Posterior vena cava (tissue), 2 donors: ENCODE measurements at places on chromosomes 5 and 9.

- peak; percentile 35 for DNase-seq
These were observed 593 bp downstream of the GM2A start for GRCh38 chr5:151253605-151253950.

DNA sequence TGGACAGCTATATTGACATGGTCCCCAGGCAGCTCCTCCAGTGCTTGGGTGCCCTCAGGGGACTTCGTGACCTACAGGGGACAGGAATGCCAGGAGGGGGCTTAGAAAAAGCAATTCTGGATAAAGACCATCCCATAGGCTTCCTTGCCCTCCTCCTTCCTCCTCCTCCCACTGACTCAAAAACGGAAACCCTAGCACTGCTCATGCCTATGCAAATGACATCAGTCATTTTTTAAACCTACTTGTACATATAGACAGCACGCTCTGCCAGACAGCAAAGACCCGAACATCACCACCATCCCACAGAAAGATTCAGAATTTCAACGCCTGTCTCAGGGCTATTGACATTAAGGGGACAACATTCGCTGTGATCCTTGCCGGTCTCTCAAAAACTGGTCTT, 11.0 kb downstream of the IGFBPL1 start:
- no peak for DNase-seq

GRCh38 chr9:121267689-121268597, at the start of gene GSN:
TSS of gene GSN (plus strand) at chr9:121268162. CDS start at chr9:121301972, 33,810 bp downstream.
- DNase-seq: peak; percentile 94

DNA sequence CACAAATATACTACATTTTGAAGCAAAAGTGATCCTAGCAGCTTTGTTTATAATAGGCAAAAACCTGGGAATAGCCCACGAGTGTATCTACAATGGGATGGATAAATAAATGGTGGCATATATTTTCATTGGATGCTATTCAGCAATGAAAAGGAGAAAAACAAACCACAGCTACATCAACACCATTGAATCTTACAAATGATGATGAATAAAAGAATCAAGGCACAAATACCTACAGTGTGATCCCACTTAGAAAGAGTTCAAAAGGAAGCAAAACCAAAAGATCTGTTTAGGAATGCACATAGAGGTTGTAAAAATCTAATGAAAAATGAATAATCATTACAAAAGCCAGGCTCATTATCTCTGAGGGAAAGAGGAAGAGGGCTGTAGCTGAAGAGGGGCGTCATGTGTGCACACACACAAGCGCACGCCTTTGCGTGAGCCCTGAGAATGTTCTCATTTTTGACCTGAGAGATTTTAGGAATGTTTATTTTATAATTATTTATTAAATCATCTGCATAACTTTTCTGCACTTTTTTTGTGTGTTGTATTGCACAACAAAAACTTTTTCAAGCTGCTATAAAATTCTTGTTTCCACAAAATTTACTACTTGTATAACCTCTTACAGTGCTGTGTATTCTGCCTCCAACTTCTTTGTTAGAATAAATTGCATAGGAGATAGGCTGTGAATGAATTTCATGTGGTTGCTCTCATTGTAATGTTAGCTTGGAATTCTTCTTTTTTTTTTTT, 5.9 kb upstream of the RHOBTB3 start:
- no peak for DNase-seq

DNA sequence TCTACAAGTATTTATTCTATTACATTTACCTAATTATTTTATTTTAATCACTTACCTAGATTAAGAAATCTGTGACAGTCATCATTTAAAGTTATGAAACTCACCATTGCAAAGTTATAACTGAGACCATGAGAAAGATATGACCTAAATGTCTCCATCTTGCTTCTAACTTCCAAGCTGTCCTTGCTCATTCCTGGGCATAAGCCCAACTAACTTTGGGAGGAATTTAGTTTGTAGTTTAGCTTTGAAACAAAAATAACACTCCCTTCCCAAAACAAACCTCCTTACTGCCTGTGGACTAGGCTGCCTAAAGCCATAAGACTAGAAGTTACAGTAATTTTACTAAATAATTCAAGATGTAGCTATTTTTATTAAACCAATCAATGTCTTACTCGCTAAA, 195.6 kb upstream of the RAI14 start:
- DNase-seq: no peak

DNA sequence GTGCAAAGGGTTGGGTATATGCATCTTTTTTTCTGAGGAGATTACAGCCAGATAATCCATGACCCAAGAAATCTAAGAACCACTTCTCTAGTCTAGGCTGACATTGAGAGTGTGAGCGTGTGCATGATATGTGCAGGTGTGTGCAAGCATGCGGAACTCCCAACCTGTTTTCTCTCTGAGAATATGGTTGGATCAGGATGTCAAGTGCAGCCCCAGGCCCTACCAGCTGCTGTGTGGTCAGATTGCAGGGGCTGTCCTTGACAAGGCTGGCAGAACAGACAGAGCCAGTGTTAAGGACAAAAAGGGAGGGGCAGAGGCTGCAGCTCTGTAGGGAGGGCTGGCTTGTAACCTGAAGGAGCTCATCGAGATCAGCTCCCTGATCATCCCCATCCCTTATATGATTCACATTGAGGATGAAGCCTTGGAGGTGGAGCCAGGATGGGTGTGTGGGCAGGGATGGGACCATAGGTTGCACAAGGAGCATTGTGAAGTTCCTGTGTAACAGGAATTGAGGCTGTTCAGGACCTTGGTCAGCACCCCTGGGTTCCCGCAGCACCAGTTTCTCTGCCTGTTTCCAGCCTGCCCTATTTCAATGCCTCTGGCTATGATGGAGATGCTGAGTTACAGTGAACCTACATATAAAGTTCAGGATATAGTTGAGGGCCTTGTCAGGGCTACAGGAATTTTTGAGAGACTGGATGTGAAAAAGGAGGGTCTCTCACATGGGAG, 52.6 kb upstream of the ARAP3 start:
- DNase-seq: peak; percentile 83

DNA sequence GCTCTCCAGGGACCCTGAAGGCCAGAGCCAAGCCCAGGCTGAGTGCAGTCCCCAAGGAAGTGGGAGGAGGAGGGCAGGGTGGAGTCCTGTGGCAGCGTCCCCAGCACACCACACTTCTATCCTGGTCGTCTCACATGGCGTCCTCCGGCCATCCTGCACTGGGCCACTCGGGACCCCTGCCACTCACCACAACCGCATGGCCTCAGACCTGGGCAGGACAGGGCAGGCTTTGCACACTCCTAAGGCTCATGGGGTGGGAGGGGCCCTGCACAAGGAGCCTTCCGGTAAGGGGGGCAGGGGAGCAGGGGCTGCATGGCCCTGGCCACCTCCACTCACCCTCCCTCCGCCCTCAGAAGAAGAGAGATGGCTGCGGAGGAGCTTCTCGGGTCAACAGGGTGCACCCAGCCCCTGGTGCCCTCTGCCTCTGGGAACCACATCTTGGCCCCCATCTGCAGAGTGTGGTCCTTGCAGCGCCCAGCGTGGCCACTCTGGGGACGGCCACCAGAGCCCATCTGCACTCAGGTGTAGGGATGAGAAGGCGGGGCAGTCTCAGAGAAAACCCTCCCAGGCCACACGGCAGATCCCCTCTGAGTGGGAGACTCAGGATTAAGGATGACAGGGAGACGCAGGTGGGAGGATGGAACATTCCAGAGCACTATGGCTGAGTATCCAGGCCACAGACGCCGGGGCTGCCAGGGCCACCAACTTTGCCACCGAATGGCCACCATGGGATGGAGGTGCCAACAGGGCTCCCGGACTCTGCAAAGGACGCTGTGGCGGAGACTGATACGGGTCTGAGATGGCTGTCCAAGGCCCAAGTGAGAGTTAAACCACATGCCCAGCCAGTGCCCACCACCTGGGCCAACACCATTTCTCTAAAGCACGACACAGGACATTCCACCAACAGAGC, 7.6 kb downstream of the TPPP start:
- peak; percentile 78 for DNase-seq

GRCh38 chr9:84709056-84709455, 39.5 kb downstream of the NTRK2 start:
- no peak for DNase-seq

DNA sequence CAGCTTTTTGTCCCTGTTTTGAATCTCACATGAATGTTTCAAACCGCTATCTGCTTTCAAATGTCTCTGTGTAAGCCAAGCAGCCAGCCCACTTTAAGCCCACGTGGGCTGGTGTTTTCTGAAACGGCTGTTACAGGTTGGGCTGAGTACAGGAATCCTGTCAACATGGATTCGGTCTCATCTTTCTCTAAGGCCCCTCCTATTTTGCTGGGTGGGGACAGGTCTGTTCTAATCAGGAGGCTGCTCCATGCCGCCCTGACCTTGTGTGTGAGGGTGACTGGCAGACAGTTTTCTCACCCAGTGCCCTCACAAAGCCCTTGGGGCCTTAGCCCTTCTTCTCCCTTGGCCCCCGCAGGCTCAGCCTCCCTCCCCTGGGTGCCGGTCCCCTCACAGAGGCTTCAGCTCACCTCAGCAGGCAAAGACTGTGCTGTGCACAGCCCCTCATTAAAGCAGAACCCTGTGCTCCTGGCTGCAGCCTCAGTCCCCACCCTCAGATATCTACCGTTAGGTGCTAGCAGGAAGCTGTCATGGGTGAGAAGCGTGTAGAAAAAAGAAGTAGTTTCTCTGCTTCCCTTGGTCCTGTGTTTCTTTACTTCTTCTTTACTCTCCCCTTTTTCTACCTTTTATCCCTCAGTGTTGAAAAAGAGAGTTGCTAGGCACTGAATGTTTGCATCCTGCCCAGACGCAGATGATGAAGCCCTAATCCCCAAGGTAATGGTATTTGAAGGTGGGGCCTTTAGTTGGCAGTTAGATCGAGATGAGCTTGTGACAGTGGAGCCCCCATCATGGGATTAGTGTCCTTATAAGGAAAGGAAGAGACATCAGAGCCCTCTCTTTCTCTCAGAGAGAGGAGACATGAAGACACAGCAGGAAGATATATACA, 205.7 kb downstream of the ADAMTS12 start:
- no peak for DNase-seq

DNA sequence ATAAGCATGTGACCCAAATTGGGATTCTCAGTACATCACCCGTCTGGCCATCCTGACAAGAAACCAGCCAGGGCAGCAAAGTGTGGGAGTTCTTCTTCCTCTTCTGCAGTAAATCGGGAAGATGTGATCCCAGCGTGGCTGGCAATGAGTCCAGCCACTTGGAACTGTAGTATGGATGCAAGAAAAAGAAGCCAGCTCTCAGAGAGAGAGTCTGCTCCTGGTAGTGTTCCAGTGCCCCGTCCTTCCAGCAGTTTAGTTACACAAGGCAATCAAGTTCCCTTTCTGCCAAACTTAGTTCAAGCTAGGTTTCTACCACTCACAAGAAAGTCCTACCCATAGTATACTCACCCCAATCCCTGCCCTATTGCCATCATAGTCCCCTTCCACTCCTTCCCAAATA, 65.6 kb downstream of the CDK5RAP2 start:
- no peak for DNase-seq

- DNase-seq: no peak
These were observed 148.3 kb upstream of the NR3C1 start for GRCh38 chr5:143551820-143552251.

DNA sequence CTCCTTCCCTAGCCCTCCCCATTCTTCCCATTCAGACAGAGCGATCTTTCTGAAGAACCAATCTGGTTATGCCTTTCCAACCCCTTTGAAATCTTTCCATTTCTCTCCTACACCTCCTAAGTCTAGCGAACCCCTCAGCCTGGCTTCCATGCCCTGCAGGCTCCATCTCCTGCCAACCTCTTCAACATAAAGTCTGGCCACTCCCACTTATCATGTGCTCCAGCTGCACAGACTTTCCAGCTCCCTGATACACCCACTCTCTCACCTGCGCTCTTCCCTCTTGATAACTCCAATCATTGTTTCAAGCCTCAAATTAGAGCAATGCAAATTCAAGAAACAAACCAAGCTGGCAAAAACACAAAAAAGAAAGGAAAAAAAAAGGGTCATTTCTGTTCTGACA, 3.8 kb upstream of the ORM1 start:
- peak; percentile 4 for DNase-seq

- DNase-seq: no peak
These were observed 493.4 kb upstream of the TUSC1 start for GRCh38 chr9:26171691-26172090.

GRCh38 chr5:34811706-34812105, 27.3 kb upstream of the TTC23L start:
- no peak for DNase-seq

DNA sequence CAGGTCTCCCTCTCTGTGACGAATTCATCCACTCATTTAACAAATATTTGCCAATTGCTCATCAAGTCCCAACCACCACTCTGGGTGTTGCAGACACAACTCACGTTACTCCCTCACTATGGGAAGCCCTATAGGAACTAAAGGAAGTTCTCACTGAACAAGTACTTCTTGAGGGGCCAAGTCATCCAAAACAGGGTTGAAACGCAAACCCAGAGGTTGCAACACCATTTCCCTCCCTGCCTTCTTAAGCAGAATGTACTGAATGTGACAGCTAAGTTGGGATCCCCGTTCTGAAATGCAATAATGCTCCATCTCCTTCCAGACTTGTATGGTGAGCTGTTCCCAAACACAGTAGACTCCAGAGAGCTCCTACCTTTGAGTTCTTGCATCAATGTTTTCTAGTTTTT, 34.3 kb downstream of the EPB41L4B start:
- no peak for DNase-seq

DNA sequence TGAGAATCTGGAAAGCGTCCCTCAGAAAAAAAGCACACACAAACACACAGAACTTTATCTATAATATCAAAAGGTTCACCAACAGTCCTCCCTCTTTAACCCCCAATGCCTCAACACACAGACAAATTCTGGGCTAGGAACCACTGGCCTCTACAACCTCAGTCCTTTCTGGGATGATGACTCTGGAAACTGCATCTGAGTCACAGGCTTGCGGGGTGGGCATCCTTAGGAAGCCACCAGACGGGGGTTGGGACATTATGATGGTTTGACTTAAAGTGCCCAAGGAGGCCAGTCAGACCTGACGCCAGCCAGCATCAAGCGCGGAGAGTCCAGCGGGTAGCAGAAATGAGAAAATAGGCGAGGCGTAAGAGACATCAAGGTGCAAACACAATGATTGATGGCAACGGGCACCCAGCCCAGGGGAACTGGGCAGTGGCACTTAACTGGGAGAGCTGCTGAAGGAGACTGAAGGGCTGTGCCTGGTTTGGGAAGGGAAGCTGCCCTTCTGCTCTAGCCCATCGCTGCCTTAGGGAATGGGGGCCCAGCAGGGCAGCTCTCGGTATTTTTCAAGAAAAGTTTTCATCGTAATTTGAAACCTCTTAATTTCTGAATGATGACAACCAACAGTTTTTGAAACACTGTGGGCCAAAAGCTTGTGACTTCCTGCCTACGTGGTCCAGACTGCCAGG, 20.7 kb downstream of the SPRY4 start:
- DNase-seq: no peak

GRCh38 chr5:168908207-168908606, 329.0 kb upstream of the PANK3 start:
- no peak for DNase-seq

- no peak for DNase-seq
These were observed 5.6 kb downstream of the CDX1 start for GRCh38 chr5:150172145-150172544.

DNA sequence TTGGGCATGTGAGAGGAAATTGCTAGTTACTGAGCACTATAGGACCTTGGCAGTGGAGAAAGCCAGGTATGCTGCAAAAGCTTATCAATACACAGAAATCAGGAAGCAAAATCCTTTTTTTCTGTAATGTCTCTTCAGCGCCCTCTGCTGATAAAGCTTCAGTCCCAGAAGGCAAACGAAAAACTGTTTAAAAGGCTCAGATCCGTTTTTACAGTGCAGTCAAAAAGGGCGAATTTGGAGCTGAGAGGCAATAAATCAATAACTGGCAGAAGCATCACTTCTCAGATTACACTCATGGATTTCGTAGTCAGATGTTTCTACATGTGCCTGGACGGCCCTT, 1.1 kb upstream of the MAN2A1 start:
- DNase-seq: no peak

- no peak for DNase-seq
These were observed 394.0 kb downstream of the CETN3 start for GRCh38 chr5:90015584-90016018.
